ENCODE measurements at places on chromosomes 11 and 22.

- DNase-seq, result no peak
These were observed 1007.0 kb downstream of the BRD1 start for GRCh38 chr22:48820481-48821345.

- no peak for DNase-seq
These were observed 94.3 kb upstream of the ZC3H12C start for GRCh38 chr11:109998921-109999320.

DNA sequence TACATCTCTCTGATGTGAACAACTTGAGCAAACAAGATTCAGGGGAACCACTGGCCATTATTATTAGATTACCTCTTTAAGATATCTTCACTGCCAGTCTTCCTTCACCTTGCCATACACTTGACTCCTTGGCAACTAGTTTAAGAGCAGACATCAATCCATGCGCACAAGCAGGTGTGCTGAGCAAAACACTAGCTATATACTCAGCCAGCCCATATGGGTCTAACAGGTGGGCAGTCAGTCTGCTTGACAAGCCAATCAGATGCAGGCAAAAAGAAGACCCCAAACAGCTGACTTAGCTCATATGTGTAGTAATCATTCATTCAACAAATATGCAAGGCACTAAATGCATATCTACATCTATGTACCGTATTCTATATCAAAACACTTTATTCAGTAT, 101.2 kb downstream of the SIK3 start:
- DNase-seq, result no peak

- no peak for DNase-seq
These were observed 6.4 kb downstream of the LTBP3 start for GRCh38 chr11:65551572-65552387.

GRCh38 chr22:47398491-47398890, 636.0 kb downstream of the TBC1D22A start:
- DNase-seq, result no peak

DNA sequence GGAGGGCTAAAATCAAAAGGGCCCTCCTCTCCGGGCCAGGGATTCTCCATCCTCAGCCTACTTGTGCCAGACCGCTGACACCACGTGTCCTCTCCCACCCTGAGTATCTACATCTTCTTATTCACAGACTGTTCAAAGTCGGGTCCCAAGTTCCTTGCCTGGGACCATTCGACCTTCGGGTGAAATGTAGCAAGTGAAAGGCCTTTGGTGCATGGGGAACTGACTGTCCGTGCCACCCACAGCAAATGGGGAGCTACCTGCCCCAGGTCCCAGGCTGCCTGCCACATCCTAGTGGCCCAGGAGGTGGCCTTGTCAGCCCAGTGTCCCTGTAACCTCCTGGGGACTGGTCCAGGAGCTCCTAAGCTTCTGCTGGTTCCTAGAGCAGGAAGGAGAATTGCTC, 67.3 kb downstream of the RTL6 start:
- no peak for DNase-seq

DNA sequence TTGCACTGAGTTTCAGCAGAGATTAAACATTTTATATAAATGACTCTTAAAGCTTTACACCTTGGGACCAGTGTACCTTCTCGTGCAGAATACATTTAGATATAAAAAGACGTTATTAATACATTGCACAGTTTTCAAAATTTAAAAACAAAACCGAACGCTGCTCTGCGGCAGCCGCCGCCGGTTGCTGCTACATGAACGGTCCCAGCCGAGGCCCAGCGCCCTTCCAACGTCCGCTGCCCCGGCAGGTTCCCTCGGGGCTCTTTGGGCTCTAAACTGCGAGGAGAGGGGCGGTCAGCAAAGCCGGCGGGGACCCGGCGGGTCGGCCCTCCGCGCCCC, 2.0 kb downstream of the CDKN1C start:
- DNase-seq, result no peak

DNA sequence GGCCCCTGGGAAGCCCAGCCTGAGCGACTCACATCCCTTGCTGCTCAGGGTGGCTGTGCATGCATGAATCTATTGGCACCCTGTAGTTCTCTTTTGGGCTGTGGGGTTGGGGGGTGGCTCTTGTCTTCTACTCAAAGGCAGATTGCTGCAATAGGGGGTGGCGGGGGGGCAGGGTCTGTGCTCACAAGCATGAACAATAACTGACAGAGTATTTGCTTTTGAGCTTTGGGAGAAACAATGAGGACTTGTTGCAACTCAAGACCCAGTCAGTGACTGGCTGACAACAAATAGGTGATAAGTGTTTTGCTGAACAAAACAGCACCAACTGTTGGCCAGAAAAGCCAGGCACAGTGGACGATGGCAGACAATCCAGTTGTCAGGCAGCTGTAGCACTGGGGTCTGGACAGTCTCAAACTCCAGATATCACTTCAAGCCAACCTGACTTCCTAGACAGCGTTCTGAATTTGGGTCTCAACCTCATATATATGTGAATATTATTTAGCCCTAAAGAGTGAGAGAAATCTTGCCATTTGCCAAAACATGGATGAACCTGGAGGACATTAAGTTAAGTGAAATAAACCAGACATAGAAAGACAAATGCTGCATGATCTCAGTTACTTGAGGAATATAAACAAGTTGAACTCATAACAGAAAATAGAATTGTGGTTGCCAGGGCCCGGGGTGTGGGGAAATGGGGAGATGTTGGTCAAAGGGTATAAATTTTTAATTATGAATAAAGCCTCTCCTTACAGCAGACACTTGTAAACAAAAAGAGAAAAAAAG, 61.7 kb downstream of the ME3 start:
- DNase-seq, result peak; percentile 62

DNA sequence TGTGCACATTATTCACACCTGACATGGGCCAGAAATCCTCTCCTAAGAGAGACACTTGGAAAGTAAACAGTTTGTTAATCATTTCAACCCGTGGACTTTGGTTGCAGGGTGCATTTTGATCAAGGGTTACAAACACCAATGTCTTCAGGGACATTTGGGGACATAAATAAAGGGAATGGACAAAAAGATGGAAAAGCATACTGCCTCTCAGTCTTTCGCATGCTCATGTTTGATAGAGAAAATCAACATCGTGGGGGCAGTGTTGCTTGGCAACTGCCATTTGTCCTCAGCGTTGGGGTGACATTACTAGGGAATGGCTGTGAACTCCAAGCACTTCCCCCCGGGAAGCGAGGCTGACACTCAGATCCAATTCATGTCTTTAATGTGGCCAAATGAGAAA, 114.7 kb upstream of the OR4B1 start:
- DNase-seq, result no peak

GRCh38 chr11:32983506-32983905, 32.2 kb upstream of the DEPDC7 start:
- DNase-seq, result no peak

DNA sequence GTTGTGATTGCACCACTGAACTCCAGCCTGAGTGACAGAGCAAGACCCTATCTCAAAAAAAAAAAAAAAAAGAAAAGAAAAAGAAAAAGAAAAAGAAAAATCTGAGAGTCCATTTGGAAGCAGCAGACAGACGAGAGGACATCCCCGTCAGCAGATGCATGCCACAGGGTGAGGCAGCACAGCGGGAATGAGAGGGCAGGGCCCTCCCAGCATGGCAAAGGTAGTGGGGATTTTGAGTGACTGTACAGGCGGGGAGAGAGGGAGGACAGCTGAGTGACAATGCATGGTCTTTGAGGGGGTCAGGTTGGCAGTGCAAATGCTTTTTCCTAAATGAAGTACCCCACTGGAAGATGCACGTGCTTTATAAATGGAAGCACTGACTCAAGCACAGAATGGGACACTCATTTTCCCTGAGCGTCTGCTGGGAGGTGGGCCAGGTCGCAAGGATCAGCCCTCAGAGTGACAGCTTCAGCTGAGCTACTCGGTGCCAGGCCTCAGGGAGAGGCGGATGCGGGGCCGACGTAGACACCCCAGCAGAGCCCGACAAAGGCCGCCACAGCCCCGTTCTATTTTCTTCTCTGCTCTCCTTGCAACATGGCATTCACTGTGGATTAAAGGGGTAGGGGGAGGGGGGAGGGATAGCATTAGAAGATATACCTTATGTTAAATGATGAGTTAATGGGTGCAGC, 113.5 kb downstream of the SHANK2 start:
- no peak for DNase-seq

GRCh38 chr11:121451178-121451985, 732 bp upstream of the SORL1 start:
- no peak for DNase-seq

GRCh38 chr11:124900464-124900863, 2.8 kb upstream of the ROBO4 start:
- peak; percentile 81 for DNase-seq

GRCh38 chr11:64316672-64317324, 561 bp downstream of the TRMT112 start:
- no peak for DNase-seq

DNA sequence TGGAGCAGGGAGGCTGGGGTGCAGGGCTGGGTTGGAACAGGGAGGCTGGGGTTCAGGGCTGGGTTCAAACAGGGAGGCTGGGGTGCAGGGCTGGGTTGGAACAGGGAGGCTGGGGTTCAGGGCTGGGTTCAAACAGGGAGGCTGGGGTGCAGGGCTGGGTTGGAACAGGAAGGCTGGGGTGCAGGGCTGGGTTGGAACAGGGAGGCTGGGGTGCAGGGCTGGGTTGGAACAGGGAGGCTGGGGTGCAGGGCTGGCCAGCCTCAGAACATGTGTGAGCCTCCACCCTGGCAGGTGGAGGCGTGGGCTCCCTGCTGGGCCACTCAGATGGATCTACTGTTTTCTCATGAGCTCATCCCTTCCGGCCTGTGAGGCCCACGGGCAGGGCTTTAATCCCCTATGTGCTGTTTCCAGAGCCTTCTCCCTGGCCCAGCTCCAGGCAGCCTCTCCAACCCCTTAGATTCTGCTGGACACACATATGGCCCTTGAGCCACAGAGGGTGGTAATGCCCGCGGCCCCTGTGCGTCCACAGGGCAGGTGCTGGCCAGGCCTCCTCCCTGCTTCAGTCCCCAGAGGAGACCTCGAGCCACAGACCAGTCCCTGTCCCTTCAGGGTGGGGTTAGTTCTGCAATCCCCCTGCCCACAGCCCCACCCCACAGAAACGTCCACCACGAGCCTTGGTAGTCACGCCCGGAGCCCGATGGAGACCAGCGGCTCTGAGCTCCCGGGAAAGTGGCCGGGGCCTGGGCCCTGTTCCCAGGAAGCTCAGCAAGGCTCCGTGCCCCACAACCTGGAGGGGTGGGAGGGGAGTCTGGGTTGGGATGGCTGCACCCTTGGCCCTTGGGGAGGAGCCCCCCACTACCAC, 197.9 kb downstream of the BRD1 start:
- no peak for DNase-seq

DNA sequence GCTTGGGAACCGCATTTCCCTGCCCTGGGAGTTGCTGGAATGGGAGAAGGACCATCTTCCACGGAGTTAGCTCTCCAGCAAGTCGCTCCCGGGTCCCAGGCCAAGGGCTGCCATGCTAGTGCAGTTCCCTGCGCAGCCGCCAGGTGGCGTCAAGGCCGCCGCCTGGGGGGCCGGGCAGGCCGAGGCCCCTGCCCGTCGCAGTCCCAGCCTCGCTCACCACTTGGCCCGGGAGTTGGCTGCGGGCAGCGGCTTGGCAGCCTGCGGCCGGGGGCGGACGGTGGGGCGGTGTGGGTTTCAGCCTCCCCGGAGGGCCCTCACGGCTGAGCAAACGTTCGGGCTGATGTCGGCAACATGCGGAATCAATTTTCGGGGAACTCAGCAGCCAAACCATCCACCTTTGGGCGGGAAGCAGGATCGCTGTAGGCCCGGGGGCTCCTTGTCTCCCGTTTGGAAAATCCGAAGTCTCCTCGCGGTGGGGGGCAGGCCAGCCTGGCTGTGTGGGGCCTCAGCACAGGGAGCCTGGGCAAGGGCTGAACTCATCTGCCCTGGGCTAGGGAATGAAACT, 415.1 kb downstream of the SOX6 start:
- no peak for DNase-seq

DNA sequence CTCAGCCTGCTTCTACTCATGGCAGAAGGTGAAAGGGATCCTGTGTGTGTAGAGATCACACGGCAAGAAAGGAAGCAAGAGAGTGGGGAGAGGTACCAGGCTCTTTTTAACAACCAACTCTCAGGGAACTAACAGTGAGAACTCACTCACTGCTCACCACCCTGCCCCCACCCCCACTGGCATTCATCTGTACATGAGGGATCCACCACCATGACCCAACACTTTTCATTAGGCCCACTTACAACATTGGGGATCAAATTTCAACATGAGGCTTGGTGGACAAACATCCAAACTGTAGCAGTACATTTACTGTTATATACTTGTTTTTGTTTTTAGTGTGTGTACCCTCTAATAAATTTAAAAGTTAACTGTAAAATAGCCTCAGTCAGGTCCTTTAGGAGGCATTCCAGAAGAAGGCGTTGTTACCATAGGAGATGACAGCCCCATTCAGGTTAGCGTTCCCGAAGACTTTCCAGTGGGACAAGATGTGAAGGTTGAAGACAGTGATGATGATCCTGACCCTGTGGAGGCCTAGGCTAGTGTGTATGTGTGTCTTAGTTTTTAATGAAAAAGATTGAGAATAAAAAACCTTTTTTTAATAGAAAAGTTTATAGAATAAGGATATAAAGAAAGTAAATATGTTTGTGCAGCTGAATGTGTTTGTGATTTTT, 11.3 kb downstream of the CUL5 start:
- DNase-seq, result peak; percentile 36

GRCh38 chr22:46074771-46075551, 75.4 kb upstream of the PPARA start:
- no peak for DNase-seq
